Right renal cortex interstitium (tissue), 3 donors: ENCODE measurements at places on chromosomes 1 and 21.

- DNase-seq = no peak
These were observed 680.8 kb downstream of the MATN1 start for GRCh38 chr1:30042438-30043147.

GRCh38 chr1:30125021-30125820, 598.2 kb downstream of the MATN1 start:
- DNase-seq = no peak

DNA sequence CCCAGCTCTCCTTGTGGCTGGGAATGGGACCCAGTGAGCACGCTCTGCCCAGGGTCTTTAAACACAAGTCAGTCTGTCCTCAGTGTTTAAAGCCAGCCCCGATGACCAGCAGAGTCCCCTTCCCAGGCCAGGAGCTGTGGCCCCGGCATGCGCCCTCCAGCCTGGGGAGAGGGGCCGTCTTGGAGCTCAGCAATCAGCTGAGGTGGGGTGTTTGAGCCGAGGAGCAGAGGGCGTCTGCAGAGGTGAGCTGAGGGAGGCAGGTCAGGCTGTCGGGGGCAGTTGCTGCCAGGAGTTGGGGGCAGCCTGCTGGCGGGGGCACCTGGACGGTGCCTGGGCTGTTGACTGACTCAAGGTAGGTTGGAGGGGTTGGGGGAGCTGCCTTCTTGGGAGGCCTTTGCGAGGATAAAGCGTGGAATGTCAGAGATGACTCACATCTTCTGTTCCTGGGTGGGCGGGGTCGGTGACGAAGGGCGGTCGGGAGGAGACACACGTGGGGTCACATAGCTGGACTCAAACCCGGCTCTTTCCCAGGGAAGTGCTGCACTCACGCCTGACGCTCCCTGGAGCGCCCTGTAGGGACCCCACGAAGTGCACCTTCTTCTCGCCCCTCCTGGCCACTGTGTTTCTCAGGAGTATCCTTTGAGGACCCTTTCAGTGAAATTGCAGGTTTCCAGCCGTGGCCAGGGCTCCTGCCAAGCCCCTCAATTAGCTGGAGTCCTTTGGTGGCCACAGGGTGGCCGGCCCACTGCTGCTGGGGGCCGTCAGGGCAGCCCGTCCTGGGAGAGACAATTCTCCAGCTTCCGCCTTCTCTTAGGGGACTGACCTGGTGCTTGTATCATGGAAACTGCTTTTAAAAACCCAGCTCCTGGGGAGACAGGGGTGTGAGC, 86.2 kb downstream of the SIK1 start:
- DNase-seq = no peak

- no peak for DNase-seq
These were observed 40.9 kb upstream of the LRRN2 start for GRCh38 chr1:204726478-204726877.

GRCh38 chr1:175877939-175878737, 134.7 kb upstream of the TNR start:
- DNase-seq = no peak

GRCh38 chr21:42107177-42107880, 36.2 kb downstream of the UMODL1 start:
- no peak for DNase-seq

DNA sequence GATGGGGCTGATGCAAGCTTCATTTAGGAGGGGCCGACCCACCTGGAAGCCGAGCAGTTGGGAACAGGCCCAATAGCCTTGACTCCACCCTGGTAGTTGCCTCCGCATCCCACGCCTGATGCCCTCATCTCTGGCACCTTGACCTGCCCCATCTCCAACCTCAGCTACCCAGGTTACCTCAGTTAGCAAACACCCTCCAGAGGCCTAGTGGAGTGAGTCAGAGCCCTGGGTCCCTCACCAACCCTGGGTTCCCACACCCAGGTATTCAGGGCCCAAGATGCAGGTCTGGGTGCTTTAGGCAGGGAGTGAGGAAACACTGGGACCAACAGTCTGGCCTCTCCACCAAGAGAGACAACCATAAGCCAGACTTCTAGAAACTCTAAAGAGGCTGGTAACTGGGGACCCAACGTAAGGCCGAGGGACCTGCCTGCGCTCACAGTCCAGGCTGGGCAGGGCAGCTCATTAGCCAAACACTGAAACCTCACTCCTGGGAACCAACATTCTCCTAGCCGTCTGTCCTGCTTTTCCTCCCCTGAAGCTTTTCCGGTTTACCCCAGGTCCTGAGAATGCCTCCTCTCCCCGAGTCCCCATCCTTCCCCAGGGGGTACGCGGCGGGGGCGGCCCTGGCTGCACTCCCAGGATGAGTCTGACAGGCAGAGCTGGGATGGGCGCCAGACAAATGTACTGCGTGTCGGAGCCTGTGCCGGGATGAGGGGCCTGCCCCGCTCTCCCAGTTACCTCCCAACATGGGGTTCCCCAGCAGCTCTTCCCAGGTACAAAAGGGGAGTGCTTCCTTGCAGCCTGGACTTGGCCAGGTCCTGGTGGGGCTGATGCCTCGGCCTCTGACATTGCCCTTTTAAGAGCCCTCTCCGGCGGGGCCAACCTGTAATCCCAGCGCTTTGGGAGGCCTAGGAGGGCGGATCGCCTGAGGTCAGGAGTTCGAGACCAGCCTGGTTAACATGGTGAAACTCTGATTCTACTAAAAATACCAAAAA, 8.9 kb upstream of the CELSR2 start:
- DNase-seq = no peak

DNA sequence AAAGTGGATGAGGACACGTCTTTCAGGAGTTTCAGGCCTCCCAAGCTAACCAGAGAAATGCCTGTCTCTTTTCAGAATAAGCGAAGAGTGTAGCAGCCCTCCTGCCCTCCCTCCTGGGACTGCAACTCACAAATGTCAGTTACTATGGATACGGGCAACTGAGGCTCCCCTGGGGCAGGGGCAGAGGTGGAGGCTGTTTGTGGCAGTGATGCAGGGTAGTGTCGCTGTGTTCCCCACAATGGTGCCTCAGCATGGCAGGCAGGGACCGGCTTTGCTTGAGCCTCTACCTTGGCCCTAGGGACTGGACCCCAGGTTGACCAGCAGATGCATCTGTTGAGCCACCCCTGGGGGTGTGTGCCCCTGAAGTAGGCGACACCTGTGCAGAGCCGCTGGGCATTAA, 10.2 kb downstream of the NFASC start:
- no peak for DNase-seq

DNA sequence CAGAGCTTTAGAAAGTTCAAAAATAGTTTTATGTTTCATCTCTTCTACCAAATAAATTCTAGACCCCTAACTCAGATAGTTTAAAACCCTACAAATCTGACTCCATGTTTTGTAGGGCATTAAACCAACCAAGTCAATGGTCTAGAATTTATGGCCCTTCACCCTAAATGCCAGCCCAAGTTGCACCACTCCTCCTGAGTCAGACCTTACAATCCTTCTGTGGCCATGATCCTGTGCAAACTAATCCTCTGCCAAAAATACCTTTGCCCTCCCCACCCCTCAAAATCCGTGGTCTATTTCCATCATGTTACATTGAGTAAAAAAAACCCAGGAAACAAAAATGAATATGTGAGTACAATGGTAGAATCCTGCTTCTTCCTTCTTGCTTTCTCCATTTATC, 179.3 kb downstream of the NR5A2 start:
- no peak for DNase-seq

DNA sequence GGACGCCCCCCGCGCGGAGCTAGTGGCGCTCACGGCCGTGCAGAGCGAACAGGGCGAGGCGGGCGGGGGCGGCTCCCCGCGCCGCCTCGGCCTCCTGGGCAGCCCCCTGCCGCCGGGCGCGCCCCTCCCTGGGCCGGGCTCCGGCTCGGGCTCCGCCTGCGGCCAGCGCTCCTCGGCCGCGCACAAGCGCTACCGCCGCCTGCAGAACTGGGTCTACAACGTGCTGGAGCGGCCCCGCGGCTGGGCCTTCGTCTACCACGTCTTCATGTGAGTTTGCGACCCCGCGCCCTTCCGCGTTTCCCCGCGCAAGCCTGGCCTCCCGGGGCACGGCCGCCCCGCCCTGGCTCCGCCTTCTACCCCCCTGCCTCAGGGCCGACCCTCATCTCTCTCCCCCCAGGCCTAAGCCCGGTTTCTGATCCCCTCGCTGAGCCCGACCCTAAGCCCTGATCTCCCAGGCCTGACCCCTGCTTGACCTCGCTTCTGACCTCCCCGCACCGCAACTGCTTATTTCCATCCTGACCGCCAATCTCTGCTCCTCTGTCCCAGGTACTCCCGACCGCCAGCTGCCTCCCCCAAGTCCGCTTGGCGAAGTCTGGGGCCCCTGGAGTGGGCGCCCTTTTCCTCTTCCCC, 669 bp downstream of the KCNQ4 start:
- no peak for DNase-seq

DNA sequence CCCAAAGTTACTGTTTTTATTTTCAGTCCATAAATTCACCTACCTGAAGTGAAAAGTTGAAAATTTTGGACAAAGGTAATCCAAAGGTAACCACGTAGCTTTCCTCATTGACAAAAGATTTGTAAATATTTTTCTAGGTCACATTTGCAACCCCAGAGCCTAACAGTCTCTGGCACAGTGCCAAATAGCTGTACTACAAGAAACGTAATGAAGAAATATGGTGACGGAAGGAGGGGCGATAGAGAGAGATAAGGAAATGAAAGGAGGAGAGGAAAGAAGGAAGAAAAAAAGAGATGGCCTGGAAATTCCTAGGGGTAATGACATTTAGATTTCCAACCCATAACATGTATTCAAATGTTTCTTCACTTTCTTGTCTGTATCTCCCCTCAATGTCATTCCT, 159.4 kb downstream of the BARHL2 start:
- DNase-seq = no peak

GRCh38 chr1:9942399-9942938, 722 bp downstream of the LZIC start:
- peak; percentile 27 for DNase-seq

DNA sequence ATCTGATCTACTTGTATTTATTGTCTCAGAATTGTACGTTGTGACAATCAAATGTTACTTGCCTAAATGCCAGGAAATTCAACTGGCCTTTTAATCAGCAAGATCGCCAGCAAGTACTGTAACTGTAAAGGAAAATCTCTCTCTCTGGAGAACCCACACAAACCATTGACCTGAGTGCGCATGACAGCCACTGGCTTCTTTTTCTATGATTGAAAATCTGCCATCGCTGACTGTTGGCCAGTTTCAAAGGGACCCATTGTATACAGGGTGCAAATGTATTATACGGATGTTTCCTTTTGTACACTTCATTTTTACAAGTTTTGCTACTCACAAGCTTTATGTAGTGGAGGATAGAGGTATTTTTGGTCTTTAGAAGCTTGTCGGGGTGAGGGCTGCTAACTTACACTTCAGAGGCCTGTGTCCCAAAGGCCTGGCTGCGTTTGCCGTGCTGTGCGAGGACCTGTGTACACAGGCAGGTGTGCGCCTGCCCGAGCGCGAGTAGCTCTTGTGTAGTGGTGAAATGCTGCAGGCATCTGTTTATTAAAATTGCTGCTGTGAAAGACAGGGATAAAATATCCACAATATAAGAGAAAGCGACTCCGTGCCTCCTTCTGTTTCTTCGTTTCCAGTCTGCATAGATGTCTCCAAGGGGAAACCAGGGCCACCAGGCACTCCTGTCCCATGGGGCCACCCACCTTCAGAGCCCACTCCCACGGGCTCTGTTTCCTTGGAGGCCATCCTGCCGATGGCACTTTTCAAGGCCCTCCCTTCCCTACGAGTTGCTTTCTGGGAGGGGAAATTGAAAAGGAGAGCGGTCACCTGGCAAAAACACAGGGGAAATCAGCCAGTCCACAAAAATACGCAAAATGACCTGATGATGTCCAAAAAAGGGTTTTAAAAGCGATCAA, 25.3 kb upstream of the TRAPPC10 start:
- DNase-seq = no peak

DNA sequence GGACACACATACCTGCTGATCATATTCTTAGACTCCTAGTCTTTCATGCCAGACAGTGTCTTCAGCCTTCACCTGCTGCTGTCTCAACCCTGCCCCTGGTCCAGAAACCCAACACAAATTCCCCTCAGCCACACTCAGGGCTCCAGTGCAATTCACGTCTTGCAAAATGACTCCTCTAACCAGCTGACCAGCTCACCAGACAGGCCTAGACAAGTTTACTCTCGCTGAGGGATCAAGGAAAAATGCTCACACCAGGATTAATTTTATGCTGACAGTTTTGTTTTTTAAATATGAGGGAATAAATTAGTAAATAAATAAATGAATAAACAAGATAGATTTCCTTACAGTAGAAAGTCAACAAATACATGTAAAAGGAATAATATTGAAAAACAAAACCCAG, 28.5 kb downstream of the CCDC185 start:
- DNase-seq = no peak

GRCh38 chr1:39508857-39509305, 17.4 kb downstream of the BMP8A start:
- DNase-seq = no peak

- DNase-seq = no peak
These were observed 318.5 kb downstream of the NTNG1 start for GRCh38 chr1:107459204-107459904.

GRCh38 chr1:25673456-25673855, 56.9 kb downstream of the MAN1C1 start:
- DNase-seq = no peak

GRCh38 chr1:33667386-33668282, 195.2 kb downstream of the ZSCAN20 start:
- no peak for DNase-seq

- no peak for DNase-seq
These were observed 5.9 kb downstream of the NRIP1 start for GRCh38 chr21:15058854-15059263.
